ENCODE measurements at places on chromosomes 5 and 9. TPM values are rescaled to one million over a fixed set of nuclear protein-coding genes. Genes with fewer than 3 reads are reported as not detected.

DNA sequence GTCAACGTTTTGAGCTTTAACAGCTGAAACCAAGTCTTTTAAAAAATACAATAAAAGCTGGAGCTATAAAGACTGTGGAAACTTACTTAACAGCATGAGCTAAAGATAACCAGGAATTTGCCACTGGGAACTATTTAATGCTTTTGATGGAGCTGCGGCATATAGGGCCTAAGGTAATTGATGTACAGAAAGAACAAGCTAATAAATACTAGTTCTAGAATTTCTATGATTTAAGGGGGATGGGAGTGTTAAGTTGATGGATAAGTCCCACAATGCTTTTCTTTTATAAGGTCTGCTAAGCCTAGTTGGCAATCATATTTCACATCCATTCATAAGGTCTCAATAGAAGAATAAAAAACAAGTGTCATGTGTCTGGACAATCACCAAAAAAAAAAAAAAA lies 334.0 kb upstream of the DMAC1 start:
- H3K27ac ChIP-seq = no peak overlapping the region
- no peak for DNase-seq
- H3K4me3 ChIP-seq = no peak overlapping the region
- H3K4me1 ChIP-seq = no peaks in the 10 kb centered on the region
- H3K36me3 ChIP-seq = no peaks in the 10 kb centered on the region

DNA sequence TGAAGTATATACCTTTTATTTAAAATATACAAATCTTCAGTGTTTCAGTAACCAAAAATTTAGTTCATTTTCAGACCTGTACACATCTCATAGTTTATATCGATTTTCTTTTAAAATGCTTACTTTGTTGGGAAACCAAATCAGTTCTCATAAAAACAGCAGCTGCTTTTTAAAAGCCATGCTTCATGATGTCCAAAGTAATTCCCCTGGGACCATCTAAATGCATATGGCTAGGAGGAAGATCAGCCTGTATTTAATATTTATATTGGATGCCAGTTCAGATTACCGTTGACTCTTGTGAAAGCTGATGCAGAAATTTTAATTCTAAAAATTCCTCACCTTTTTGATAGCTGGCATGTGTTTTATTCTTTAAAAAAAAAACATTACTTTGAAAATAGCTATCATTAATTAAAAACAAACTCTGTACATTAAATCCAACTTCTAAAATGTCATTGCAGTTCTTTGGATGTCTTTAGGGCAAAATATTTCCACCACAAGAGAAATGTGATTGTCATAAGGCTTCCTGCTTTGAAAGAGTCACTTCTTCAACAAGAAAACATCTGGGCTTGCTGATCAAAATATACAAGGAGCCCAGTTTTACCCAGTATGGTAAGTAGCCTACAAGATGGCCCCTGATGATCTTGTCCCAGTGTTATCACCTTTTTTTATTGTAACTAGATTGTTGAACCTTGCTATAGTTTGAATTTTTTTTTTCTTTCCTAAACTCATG lies 1242.9 kb upstream of the CDH6 start:
- no peaks in the 10 kb centered on the region for H3K4me1 ChIP-seq
- no peaks in the 10 kb centered on the region for H3K27me3 ChIP-seq
- H3K27ac ChIP-seq = no peak overlapping the region
- H3K36me3 ChIP-seq = no peaks in the 10 kb centered on the region

GRCh38 chr9:131815970-131816873 lies 76.3 kb upstream of the RAPGEF1 start:
- no peaks in the 10 kb centered on the region for H3K27me3 ChIP-seq
- H3K4me1 ChIP-seq = no peaks in the 10 kb centered on the region
- no peaks in the 10 kb centered on the region for H3K36me3 ChIP-seq
- no peak overlapping the region for H3K4me3 ChIP-seq
- H3K27ac ChIP-seq = no peak overlapping the region
- DNase-seq = no peak

DNA sequence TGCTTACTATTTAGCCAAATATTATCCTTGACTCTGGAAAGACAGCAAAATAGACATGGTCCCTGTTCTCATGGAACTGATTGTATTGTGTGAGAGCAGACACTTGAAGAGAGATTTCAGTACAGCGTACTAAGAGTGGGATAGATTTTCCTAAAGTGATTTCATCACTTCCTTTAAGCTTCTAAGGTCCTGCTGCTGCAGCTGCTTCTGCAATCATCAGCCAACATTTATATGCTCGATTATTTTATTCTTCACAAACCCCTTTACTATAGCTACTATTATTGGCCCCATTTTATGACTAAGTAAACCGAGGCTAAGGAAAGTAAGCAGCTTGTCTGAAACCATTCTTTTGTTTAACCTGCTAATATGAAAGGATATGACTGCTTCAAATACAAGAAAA lies 137.7 kb downstream of the SPATA31D1 start:
- H3K4me1 ChIP-seq = no peaks in the 10 kb centered on the region
- H3K4me3 ChIP-seq = no peak overlapping the region
- DNase-seq = no peak
- H3K27me3 ChIP-seq = no peaks in the 10 kb centered on the region

- H3K36me3 ChIP-seq = no peaks in the 10 kb centered on the region
- H3K27ac ChIP-seq = no peak overlapping the region
- no peaks in the 10 kb centered on the region for H3K27me3 ChIP-seq
- no peak for DNase-seq
Measured at GRCh38 chr5:81986126-81986525, 14.3 kb downstream of the ATG10 start.

- DNase-seq = peak; percentile 93
- H3K36me3 ChIP-seq = no peaks in the 10 kb centered on the region
- no peak overlapping the region for H3K27ac ChIP-seq
- H3K4me3 ChIP-seq = no peak overlapping the region
- no peaks in the 10 kb centered on the region for H3K27me3 ChIP-seq
Measured at GRCh38 chr5:132207778-132208177, 19.9 kb downstream of the P4HA2 start.

- no peaks in the 10 kb centered on the region for H3K27me3 ChIP-seq
- no peak for DNase-seq
- H3K4me3 ChIP-seq = no peak overlapping the region
- no peaks in the 10 kb centered on the region for H3K4me1 ChIP-seq
Measured at GRCh38 chr5:85990998-85991397, 626.7 kb upstream of the COX7C start.

GRCh38 chr5:111680737-111681413 lies 76.1 kb downstream of the NREP start:
- H3K4me1 ChIP-seq = peaks cover 24% of the 10 kb centered on the region
- DNase-seq = no peak
- H3K36me3 ChIP-seq = no peaks in the 10 kb centered on the region
- no peak overlapping the region for H3K4me3 ChIP-seq

DNA sequence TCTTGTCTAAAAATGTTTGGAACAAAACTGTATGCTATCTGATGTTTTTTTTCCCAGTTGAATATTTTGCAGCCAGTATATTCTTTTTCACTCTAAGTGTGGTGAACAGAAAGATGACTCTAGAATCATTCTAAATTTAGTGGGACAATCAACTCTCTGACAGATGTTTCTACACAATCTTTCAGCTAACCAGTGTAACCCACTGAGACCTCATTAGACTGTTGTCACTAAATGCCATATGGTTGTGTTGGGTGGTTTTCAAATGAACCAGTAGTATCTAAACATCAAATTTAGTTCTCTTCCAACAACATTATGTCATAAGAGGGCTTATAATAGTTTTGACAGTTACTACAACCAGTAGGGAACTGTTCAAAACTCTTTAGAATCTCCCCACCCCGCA lies 129.6 kb upstream of the PRLR start:
- H3K27ac ChIP-seq = no peak overlapping the region
- H3K4me3 ChIP-seq = no peak overlapping the region
- H3K4me1 ChIP-seq = no peaks in the 10 kb centered on the region
- H3K36me3 ChIP-seq = no peaks in the 10 kb centered on the region
- DNase-seq = no peak

DNA sequence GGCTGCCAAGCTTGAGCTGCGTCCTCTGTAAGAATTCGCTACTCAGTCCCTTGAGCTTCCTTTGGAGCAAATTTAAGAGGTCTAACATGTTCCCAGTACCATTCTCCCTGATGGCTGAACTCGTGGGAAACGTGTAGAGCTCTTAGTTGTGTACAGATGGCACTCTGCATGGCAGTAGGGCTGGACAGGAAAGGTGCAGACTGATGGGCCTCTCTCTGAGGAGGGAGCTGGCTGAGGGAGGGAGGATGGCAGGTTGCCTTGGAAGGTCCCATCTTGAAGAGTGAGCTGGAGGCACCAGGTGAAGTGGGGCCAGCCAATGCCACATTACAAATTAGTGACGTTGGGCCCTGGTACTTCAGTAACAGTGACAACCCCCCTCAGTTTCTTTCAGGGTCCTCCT lies 495.3 kb downstream of the CCDC171 start:
- H3K4me1 ChIP-seq = no peaks in the 10 kb centered on the region
- peak; percentile 89 for DNase-seq
- no peaks in the 10 kb centered on the region for H3K36me3 ChIP-seq
- H3K4me3 ChIP-seq = no peak overlapping the region

GRCh38 chr9:95005278-95006143 lies 279.0 kb downstream of the AOPEP start:
- H3K27ac ChIP-seq = peak overlapping the region; percentile 100
- H3K27me3 ChIP-seq = no peaks in the 10 kb centered on the region
- peaks cover 45% of the 10 kb centered on the region for H3K4me1 ChIP-seq

GRCh38 chr5:143347046-143347445 lies 56.4 kb downstream of the NR3C1 start:
- H3K27ac ChIP-seq = no peak overlapping the region
- H3K4me1 ChIP-seq = peaks cover 58% of the 10 kb centered on the region
- no peaks in the 10 kb centered on the region for H3K27me3 ChIP-seq
- no peak for DNase-seq

DNA sequence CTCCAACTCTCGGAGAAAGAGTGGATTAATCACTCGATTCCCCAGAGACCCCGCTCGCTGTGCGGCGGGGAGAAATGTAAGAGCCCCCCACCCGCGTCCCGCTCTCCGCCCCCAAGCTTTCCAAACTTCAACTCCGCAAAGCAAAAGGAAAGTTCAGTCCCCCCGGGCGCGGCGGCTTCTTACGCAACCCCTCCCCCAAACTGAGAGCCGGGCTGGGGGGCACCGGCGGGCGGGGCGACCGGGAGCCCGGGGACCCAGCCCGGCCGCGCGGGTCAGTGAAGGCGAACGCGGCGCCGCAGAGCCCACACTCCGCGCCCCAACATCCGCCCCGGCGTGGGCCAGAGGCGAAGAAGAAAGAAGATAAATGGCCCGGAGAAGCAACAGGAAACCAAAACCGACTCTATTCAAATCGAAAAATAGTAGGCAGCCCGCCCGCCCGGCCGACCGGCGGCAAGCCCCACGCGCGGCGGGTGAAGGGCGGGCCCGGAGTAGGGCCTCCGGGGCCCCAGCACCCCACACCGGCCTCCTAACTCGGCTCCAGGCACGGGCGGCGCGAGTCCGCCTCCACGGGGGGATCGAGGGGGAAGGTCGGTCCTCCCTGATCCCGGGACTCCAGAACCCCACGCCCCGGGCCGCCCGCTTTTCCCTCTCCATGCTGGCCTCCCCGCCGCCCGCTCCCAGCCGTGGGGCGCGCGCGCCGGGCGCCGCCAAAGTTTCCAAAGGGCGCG lies 720 bp downstream of the NOTCH1 start:
- H3K4me1 ChIP-seq = peaks cover 81% of the 10 kb centered on the region
- no peaks in the 10 kb centered on the region for H3K27me3 ChIP-seq
- peaks cover 9% of the 10 kb centered on the region for H3K36me3 ChIP-seq
- peak overlapping the region; percentile 96 for H3K27ac ChIP-seq
- DNase-seq = no peak

GRCh38 chr9:81259896-81260295 lies 429.5 kb downstream of the TLE1 start:
- no peak for DNase-seq
- H3K36me3 ChIP-seq = no peaks in the 10 kb centered on the region
- no peak overlapping the region for H3K4me3 ChIP-seq
- no peaks in the 10 kb centered on the region for H3K27me3 ChIP-seq
- H3K27ac ChIP-seq = no peak overlapping the region

- no peak for DNase-seq
- H3K36me3 ChIP-seq = no peaks in the 10 kb centered on the region
- peaks cover 7% of the 10 kb centered on the region for H3K4me1 ChIP-seq
Measured at GRCh38 chr9:72534931-72535330, 13.5 kb downstream of the TMC1 start.

GRCh38 chr5:64147849-64148441 lies 17.7 kb upstream of the RNF180 start:
- H3K4me3 ChIP-seq = no peak overlapping the region
- H3K4me1 ChIP-seq = peaks cover 9% of the 10 kb centered on the region
- H3K36me3 ChIP-seq = no peaks in the 10 kb centered on the region
- no peak for DNase-seq
- H3K27me3 ChIP-seq = no peaks in the 10 kb centered on the region
- no peak overlapping the region for H3K27ac ChIP-seq

- H3K4me1 ChIP-seq = no peaks in the 10 kb centered on the region
- DNase-seq = no peak
- no peaks in the 10 kb centered on the region for H3K36me3 ChIP-seq
- H3K27ac ChIP-seq = no peak overlapping the region
- no peak overlapping the region for H3K4me3 ChIP-seq
Measured at GRCh38 chr5:94031631-94032030, 290.2 kb upstream of the POU5F2 start.

DNA sequence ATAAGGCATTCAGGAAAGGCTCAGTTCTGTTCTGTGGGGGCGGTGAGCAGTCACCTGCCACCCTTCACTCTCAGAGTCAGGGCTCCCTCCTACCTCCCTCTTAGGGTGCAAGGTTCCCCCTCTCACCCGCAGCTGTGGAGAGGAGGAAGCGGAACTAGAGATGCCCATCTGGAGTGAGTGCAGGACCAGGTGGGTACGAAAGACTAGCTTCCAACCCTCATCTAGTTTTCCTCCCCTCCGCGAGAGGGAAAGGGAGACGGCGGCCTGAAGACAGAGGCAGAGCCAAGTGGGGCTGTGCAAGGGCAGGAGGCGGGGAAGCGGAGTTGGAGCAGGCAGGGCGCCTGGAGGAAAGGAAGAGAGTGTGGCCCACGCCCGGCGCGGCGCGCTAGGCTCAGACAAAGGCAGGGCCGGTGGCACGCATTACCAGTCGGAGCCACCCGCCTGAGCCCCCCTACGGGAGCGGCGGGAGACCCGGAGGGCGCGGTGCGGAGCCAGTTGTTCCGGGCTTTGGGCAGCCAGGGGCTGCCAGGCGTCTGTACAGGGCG lies 7.3 kb downstream of the PRR7 start:
- peaks cover 48% of the 10 kb centered on the region for H3K4me1 ChIP-seq
- H3K27ac ChIP-seq = peak overlapping the region; percentile 74
- no peaks in the 10 kb centered on the region for H3K36me3 ChIP-seq
- H3K27me3 ChIP-seq = no peaks in the 10 kb centered on the region
- DNase-seq = no peak

DNA sequence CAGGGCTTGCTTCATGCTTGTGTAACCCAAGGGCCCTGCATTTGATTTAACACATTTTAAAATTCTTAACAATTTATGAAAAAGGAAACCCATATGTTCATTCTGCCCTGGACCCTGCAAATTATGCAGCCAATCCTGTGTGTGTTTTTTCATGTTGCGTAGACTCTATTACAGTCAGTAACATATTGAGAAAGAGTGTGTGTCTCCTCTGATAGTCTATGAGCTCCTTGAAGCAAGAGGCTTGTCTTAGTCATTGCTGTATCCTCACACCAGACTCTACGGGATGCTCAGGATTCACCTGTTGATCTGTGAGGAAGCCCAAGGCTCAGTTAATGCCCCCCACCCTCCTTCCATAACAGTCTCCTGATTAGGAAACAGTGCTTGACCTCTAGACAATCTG lies 177.3 kb upstream of the DMAC1 start:
- no peak overlapping the region for H3K27ac ChIP-seq
- no peak overlapping the region for H3K4me3 ChIP-seq
- H3K4me1 ChIP-seq = no peaks in the 10 kb centered on the region
- no peaks in the 10 kb centered on the region for H3K36me3 ChIP-seq
- H3K27me3 ChIP-seq = no peaks in the 10 kb centered on the region
- no peak for DNase-seq

Gene CATSPER3
- total RNA-seq = not detected

Gene PFN3
- total RNA-seq = not detected

Gene FBXW11
- 40.5 TPM for total RNA-seq

Gene PCDHGC4
- total RNA-seq = 4.9 TPM

Gene FST
- total RNA-seq = 5.6 TPM

Gene KIF24
- 0.49 TPM for total RNA-seq

Gene OR1L8
- total RNA-seq = 0.74 TPM
